T follicular helper cell (primary cell): ENCODE measurements at places on chromosomes 11 and 22.

DNA sequence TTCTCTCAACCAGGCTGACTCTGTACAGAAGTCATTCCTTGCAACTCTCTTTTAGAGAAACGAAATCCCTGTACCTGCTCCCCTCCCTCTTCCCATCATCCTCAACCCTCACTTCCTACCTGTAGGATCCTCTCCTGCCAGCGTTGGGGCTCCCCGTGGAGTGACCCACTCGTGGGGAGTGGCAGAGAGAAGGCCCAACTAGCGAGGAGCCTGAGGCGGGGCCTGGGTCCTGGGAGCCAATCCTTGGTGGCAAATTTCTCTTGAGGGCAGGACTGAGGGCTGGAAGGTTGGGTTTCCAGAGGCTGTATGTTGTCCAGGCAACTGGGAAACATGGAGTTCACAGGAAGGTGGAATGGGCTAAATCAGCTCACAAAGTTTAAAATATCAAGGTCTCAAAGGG, 10.4 kb downstream of the NHERF4 start:
- DNase-seq = no peak

DNA sequence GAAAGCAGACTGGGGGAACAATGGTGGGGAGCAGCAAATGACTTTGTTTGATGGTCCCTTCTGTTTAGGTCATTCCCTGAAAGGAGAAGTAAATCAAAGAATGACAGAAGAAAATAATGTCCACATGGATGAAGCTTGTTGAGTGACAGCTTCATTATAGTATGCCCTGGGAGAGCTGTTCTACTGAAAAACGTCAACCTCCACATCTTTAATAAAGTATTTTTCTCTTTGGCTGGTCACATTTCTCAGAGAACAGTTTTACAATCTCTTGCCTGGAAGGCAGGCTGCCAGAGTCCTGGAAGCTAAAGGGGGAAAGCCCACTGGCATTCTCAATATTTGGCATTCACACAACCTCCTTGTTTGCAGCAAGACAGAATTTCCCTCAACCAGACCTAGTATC, 287.9 kb downstream of the SWAP70 start:
- DNase-seq = no peak

- no peak for DNase-seq
These were observed 29.1 kb downstream of the OPCML start for GRCh38 chr11:133503236-133503635.

- no peak for DNase-seq
These were observed 18.8 kb upstream of the USP47 start for GRCh38 chr11:11822946-11823345.

GRCh38 chr11:2740275-2740940, 40.6 kb upstream of the KCNQ1OT1 start:
- DNase-seq = no peak

DNA sequence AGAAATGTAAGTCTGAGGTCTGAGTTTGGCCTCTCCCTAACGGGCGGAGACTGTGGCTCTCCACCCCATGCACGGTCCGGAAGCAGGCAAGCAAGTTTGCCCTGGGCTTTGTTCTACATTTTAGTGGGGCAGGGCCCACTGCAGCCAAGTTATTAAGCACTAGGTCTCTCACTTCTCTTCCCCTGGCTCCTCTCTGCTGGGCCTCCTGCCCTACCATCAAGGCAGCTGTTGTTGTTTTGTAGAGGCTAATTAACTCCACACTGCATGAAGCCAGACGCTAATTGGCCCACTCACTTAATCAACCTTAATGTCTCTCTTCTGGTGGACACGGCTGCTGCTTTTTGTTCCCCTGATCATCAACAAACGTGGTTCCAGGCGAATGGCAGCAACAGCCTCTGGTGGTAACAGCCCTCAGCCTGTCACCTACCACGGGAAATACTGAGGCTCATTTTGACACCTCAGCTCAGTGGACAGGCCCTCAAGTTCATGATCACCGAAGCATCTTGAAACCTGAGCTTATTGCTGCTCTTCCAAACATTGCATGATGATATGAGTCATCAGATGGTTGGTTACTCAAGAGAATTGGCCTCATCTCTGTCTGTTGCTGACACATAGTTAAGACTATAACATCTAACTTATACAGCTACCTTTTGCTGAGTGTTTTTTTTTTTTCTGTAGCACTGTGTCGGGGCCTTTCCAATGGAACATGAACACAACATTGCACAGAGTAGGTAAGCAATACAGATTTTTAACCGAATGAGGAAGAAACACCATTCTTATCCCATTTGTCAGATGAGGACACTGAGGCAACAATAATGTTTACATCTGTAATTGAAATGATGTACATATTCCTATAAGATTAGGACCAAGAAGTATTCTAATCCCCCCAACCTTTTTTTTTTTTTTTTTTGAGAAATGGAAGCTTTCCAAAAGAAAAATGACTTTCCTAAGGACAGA, 20.8 kb upstream of the LMO2 start:
- DNase-seq = no peak

DNA sequence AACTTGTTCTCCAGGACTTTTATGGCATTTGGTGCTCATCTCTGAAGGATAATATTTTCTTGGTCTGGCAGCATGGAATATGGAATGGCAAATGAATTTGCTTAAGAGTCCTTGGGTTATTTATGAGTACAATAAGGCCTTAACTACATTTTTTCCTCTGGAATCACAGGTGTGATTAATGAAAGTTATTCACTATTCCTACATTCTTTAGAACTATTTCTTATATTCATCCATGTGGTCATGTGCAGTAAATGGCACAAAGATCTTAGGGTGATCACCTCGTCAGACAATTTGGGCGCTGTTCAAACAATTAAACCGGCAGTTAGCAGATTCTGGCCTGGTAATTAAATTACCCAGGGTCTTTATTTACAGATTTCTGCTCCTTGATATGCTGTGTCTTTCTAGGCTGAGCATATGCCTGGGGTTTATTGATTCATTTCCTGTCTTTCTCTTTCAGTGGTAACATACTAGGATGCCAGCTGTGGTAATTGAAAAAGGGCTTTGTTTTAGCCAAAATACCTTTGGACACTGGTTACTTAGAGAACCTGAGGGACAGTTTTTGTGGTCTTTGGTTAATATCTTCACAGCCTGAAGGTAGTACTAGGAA, 31.6 kb downstream of the SIK2 start:
- no peak for DNase-seq

- DNase-seq = no peak
These were observed 176.7 kb upstream of the NCAM1 start for GRCh38 chr11:112784323-112785073.

DNA sequence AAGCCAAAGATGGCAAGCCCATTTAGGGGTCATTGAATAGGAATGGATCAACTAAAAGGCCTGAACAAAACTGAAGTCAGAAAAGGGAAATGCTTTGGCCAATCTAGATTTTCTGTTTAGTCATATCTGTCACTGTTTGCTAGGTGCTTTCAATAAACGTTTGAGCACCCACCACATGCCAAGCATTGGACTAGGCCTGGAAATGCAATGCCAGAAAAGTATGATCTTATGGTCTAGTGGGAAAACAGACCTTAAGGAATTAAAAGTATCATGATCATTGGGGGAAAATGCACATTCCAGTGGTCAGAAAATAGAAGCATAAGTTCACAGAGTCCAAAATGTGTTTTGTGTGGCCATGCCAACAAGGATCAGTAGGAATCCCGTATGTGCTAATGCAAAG, 76.8 kb upstream of the BIRC3 start:
- no peak for DNase-seq

GRCh38 chr11:64359712-64360445, 917 bp downstream of the RPS6KA4 start:
- no peak for DNase-seq

DNA sequence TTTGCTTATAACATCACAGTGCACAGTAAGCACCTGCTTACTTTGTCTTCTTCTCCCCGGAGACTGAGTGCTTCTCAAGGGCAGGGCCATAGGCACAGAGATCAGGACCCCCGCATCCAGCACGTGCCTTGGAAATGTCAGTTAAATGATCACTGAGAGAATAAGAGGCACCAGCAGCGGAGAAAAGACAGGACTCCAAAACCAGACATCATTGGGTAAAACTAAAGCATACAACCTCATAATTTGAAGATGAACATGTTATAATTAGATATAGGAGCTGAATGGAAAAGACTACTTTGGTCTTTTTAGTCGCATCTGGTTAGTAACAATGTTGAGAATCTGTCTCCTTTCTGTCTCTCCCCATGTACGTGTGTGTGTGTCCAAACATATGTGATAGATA, 1279.9 kb downstream of the LRRC4C start:
- no peak for DNase-seq

DNA sequence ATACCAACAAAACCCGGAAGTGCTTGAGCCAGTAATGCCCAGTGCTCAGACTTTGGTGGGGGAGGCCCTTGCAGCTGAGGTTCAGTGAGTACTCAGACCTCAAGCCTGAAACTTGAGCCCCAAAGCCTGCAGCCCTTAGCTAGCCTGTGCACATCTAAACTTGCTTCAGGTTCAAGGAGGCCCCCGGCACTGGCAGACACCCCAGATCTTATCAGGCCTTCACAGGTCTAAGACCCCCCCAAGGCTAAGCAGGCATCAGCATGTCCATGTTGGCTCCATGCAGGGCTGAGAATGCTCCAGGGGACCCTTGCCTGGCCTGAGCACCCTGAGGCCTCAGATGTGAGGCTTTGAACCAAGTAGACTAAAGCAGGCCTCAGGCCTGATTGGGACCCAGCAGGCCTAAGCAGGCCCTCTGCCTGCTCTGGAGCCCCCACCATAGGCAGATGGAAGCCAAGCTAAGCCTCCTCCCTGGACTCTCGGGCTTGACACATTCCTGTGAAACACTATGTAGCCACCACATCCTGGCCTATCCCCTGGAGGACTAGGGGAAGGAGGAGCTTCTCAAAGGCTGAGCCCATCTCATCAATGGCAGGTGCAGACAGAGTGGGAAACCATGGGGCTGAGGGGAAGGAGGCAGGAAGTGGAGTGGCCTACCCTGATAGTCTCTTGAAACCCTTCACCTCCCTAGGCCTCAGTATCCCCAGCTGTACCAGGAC, 1.2 kb upstream of the CASTOR1 start:
- DNase-seq = no peak

DNA sequence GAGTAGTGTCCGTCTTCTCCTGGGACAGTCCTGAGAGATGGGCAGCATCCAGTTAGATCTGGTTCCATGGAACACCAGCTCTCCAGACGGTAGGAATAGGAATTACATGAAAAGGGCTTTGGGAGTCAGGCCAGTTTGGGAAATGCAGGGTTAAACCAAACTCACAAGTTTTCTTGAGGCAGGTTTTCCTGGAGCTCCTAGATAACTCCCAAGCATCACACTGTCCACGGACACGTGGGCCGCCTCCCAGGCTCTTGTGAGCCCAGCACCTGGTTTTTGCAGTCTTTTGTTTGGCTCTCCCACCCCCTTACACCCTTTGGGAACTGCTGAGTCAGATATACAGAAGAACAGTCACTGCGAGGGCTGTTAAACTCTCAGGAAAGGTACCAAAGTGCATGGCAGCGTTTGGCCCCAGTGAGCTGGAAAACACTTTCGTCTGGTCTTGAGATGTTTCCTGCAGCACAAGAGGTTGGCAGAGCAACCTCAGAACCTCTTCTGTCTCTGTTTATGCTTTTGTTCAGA, 90.0 kb downstream of the BCR start:
- DNase-seq = no peak

DNA sequence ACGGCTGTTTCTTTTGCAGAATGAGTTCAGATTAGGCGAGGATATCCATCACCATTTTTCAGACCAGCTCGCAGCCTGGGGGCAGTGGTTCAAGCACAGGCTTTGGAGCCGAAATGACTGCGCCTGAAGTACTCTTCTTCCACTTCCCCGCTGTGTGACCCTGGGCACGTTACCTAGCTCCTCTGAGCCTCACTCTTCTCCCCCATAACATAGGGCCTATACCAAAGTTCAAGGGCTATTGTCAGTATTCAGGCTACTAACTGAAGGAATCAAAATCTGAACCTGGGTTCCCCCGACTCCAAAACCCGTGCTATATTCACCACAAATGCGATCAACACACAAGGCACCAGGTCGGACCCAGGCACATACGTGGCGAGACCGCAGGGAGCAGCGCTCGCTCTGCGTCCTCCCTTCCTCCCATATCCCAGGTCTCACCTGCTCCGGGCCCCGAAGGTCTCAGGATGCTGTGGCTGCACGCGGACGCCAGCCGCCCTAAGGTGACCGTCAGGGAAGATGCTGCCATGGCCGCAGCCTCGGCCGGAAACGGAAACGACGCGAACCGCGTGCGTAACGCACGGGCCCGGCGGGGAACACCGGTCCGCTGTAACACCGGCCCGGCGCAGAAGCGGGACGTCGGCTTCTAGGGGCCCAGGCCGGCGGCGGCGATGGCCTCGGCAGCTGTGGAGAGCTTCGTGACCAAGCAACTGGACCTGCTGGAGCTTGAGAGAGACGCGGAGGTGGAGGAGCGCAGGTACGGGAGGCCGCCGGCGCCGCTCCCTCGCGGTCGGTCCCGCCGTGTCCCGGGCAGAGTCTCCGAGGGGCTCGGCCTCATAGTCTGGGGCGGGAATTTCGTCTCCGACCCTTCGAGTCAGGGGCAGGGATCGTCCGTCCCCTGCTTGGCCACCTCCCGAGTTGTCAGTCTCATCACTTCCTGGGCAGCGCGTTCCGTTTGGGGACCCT, at the start of the genes IGHMBP2 and MRPL21:
TSS of gene IGHMBP2 (plus strand) at position 604 of the 960 bp plus-strand sequence. CDS start at position 666, 62 bp downstream.
TSS of gene MRPL21 (minus strand) at position 545 of the 960 bp plus-strand sequence. CDS start at position 523, 22 bp downstream.
- DNase-seq = peak; percentile 71

DNA sequence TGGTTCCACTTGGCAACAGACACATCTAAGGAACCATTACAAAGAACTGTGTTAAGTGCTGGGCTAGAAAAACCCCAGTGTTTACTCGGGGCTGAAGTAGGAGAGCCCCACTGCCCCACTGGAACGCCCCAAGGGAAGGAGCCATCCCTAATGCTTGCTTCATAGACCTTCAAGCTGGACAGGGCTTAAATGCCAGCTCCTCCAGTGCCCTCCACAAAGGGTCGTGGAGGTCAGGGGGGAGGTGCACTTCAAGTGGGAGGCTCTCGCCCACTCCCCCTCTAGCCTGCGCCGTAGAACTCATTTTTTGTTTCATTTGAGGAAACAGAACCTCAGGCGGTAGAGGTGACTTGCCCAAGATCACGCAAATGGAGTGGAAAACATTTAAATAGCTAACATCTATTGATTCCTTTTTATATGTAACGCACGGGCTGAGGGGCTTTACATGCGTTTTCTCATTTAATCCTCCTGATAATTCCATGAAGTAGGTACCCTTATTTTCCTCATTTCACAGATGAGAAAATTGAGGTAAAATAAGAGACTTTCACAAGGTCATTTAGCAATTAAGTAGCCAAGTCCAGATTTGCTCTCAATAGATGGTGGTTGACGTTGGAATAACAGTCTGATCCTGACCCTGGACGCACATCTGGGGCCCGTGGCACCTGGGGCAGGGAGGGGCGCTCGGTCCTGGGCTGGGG, 545 bp upstream of the ZDHHC13 start:
- no peak for DNase-seq

- DNase-seq = no peak
These were observed 43.3 kb downstream of the ENDOD1 start for GRCh38 chr11:95132956-95133355.
